ENCODE measurements at places on chromosomes 3 and 15.

GRCh38 chr15:64883100-64883581, 28.6 kb upstream of the ANKDD1A start:
- DNase-seq = no peak

- DNase-seq = no peak
These were observed 137.4 kb upstream of the UMPS start for GRCh38 chr3:124592658-124593441.

- no peak for DNase-seq
These were observed 229.5 kb downstream of the TUSC7 start for GRCh38 chr3:116939091-116939490.

DNA sequence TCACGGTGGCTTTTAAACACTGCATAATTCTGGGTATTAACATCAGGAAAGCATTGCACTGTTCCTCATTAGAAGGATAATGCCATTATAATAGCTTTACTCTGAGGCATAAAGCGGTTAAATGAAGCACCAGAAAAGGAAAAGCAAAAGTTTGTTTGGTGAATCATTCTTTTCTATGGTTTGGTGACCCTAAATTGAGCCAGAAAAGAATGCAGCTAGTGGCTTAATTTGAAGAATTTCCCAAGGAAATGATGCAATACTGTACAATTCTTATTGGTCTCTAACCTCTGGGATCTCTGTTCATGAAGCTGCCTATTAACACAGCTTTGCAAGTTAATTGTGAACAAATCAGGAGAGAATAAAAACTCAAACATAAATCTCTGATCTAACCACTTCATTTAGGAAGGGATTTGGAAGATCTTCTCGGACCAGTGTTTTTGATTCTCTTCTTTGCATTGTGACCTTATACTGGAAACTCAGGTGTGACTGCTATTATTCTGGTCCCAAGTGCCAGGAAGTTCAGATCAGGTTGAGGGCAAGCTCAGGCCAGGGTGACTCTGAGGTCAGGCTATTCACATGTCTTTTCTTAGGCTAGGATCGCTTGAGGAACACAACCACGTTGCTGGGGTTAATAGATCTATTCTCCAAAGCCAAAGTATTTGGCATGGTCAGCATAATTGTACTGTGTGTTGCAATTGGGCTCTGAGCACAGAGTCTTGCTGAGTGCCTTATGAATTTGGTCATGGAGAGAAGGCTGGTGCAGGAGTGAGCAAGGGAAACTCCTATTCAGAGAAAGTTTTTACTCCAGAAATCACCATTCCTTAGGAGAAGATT, 11.3 kb upstream of the DLG1 start:
- DNase-seq = no peak

All from stimulated activated CD8-positive, alpha-beta memory T cell treated with anti-CD3 and anti-CD28 coated beads, Interleukin-15, amount 100 ng/mL, for 24 hours (primary cell).